RCC 7860 (cell line): ENCODE measurements at places on chromosomes 1 and 21.

DNA sequence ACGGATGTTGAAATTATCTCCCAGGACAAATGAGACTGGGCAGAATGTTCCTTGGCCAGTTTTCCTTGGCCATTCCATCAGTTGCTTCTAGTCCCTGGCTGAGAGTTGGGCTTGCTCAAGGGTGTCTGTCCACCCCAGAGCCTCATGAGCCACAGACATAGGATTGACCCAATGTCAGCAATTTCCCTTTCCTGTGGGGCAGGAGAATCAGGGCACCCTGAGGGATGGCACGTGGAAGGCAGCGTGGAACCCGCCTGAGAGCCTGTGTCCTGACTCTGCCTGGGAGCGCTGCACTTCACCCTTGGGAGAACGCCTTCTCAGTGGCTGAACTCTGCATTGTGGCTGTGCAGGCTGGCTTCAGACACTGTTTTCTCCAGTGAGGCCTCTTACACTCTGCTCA lies 71.3 kb upstream of the B3GALNT2 start:
- no peak for DNase-seq

- no peak for DNase-seq
These were observed 144.0 kb upstream of the NRIP1 start for GRCh38 chr21:15208786-15209185.

DNA sequence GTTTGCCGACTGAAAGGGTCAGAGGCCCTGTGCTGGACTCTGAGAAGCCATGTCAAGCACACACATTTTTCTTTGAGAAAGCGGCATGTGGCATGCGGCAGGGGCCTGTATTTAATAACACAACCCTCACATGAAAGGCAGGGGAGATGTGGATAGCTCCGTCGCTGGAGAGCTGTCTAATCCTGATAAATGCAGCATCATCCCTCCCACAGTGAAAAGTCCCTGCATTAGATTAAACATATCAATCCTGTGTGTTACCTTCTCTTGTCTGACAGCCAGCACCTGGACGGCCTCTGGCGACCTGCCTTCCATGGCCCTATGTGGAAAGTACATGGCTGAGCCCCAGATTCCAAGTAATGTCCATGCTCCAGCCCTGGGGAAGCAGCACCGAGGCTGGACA lies 313.0 kb upstream of the AJAP1 start:
- no peak for DNase-seq

DNA sequence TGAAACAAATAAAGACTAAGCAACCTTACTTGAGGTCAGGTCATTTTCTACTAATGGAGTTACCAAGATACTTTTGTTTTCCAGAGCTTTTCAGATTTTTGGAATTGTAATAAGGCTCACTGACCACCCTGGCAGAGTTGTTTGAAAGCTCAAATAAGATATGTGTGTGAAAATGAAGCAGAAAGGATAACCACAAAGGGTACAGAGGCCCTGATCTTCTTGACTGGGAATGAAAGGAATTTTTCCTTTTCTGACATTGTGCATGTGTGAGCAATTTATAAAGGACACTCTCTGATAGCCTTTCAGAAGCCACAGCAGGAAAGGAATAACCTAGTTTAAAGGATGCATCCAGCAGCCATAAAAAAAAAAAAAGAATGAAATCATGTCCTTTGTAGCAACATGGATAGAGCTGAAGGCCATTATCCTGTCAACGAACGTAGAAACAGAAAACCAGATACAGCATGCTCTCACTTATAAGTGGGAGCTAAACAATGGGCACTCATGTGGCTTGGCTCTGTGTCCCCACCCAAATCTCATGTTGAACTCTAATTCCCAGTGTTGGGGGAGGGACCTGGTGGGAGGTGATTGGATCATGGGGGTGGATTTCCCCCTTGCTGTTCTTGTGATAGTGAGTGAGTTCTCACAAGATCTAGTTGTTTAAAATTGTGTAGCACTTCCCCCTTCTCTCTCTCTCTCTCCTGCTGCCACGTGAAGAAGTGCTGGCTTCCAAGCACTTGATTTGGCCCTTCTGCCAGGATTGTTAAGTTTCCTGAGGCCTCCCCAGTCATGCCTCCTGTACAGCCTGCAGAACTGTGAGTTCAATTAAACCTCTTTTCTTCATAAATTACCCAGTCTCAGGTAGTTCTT lies 3.1 kb upstream of the SRP9 start:
- peak; percentile 77 for DNase-seq

DNA sequence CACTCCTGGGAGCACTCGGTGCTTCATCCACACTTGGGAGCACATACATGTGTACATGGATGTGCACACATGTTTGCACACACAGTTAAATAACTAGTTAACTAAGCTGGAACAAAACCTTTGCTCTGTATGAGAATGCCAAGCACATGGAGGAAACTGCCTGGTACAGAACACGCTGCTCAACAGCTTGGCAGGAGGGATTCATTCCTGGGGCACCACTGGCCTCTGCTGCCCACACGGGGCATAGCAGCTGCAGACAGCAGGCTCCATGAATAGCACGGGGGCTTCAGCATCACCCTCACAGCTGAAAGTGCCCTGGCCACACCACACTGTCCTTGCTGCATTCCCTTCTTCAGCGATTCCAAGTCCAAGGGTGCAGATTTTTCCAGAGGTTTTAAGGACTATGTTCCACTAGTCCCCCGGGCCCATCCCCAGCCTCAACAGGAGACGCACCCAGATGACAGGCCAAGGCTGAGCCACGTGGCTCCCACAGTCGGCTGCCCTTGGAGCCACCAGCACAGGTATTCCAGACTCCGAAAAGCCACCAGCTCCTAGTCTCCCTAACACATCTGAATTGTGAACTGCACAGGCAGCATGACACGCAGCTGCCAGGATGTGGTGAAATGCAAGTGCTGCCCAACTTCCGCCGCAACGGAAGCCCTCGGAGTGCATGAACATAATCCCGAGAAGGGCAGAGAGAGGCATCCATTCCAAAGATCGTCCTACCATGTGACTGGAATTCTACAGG lies 16.9 kb downstream of the NPHP4 start:
- DNase-seq: no peak

DNA sequence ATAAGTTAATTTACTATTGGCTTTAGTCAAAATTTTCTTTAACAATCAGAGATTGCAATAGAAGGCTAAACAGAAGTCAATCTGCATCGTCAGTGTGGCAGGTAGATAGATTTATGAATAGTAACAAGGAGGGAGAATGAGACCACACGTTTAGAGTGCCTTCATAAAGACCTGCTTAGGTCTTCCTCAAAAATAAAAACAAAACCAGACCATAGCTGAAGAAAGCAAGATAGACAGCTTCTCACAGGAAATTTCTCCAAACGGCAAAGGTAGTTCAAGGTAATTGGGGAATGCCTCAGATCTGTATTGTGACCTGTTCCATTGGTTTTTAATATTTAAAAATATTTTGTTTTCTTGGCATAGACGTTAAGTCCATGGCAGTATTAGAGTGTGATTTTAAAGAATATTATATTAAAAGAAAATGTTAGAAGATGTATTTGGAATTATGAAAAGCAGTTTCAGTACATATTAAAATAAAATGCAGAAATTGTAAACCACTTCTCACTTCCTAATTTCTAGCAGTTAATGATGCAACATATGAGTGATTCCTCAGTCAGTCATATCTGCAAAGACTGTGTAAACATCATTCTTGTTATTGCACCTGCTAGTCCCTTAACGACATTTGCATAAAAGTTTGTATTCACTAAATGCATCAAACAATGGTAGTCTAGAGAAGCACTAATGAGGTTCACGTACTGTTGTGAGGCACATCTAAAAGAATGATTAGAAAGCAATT lies 278.0 kb downstream of the HLX start:
- no peak for DNase-seq

DNA sequence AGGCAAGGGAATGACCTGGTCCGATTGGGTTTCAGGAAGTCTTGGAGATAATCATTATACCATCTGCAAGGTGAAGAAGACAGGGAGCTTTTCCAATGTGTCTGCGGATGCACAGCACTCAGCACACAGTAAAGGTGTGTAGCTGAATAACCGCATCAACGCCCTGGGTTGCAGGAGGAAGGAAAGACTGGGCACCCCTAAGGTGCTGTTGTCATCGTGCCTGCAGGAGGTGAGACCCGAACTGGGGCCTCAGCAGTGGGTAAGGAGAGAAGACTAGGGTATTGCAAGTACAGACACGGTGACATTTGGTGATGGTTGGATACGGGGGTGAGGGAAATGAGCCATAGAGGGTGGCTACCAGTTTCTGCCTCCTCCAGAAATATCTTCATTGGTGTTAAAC lies 1.1 kb upstream of the TRIM62 start:
- DNase-seq: no peak

GRCh38 chr1:46686255-46686654 lies 14.6 kb downstream of the TEX38 start:
- DNase-seq: no peak

- no peak for DNase-seq
These were observed 10.9 kb upstream of the FASLG start for GRCh38 chr1:172647987-172648386.
